Astrocyte of the spinal cord (primary cell): ENCODE measurements at places on chromosomes 3 and 15.

DNA sequence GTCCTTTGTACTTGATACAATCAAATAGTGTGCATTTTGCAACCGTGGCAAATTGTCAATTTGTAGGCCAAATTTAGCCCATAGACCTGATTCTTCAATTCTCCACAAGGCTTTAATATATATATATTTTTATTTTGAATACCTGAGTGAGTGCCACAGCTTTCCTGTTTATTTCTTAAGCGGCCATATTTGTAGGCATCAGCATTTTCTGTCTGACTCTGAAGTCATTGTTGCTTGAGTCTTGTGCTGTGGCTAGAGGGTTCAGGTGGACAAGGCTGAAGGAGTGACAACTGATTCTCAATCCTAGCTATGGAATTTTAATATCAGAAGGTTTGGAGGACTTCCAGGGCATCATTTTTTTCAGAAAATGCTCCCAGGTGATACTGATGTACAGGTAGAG, 75.6 kb upstream of the NAALADL2 start:
- no peak for DNase-seq

DNA sequence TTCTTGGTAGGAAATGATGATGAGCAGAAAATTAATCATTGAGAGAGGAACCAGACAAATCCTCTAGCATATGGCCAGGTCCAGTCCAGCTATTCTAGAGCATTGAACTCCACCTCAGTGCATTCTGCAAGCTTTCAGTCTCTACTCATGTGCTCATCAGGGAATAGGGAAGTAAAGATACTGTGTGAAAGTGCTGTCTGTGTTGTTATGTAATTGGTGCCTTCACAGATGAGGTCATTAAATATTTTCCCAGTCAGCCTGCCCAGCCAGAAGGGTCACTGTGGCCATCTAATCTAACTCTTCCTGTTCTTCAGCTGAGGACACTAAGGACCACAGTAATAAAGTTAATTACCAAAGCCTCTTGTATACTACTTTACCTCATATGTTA, 28.2 kb downstream of the C3orf62 start:
- no peak for DNase-seq

GRCh38 chr15:78811124-78811824, at the start of gene ADAMTS7:
TSS of gene ADAMTS7 (minus strand) at chr15:78811464. CDS start at chr15:78811220, 244 bp downstream.
- peak; percentile 65 for DNase-seq

- DNase-seq: no peak
Observed at GRCh38 chr3:183845608-183846288, 20.4 kb upstream of the MAP6D1 start.

GRCh38 chr3:122103821-122104514, 48.8 kb downstream of the CD86 start:
- DNase-seq: no peak

- no peak for DNase-seq
Observed at GRCh38 chr3:128473180-128473519, 6.5 kb upstream of the DNAJB8 start.

- DNase-seq: no peak
Observed at GRCh38 chr3:153639631-153640030, 477.6 kb downstream of the RAP2B start.

DNA sequence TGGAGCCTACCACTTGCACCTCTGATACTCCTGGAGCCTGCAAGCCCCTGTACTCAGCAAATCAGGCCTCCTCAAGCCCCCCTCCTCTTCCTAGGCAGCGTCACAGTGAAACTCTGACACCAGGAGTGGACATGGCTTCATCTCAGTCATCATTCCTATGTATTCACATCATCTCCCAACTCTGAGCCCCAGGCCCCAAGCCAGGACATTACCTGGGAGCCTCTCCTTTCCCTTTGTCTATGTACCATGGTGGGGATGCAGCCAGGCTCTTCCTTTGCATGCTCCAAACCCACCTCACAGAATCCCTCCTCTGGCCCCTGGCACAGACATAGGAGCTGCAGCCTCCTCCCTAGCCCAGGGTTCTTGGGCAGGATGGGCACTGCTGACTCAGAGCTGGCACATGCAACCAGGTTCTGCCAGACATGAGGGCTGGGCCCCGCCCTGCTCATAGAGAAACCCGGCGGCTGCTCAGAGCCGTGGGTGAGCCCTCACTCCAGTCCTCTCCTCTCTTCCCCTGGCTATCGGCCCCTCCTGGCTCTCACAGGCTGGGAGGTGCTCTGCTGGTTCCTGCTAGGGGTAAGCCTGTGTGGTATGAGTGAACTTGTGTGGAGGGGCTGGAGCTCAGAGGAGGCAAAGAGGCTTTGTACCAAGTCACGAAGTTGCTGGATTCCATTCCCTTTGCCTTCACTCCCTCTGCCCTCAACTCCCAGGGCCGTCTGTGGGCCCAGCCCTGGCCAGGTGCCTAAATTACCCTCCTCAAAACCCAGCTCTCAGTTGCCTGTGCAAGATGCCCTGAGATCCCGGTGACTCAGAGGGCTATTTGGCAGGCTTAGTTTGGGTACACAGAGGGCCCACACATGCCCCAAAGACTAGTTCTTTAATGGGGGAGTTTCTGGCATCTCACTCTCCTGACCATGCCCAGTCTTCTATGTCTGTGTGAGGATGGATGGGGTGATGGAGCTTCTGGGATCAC, 1.9 kb upstream of the PLCD1 start:
- DNase-seq: peak; percentile 22

DNA sequence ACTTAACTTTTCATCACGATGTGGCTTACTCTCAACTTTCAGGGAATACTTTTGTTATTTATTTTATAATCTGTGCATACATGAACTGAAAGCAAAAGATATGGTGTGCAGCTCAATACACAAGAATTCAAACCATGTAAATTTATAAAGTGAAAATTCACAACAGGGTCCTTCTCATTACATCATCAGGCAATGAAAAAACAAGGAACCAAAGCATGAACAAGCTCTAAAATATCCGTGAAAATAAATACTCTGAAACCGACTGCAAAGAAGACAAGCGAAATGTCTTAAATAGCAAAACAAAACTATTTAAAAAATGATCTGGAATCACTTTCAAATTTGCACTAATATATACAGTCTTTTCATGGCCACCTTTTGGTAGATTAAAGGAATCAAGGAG, 28.9 kb downstream of the GNB5 start:
- peak; percentile 51 for DNase-seq

- no peak for DNase-seq
Observed at GRCh38 chr15:63178034-63178433, 11.4 kb upstream of the RAB8B start.

DNA sequence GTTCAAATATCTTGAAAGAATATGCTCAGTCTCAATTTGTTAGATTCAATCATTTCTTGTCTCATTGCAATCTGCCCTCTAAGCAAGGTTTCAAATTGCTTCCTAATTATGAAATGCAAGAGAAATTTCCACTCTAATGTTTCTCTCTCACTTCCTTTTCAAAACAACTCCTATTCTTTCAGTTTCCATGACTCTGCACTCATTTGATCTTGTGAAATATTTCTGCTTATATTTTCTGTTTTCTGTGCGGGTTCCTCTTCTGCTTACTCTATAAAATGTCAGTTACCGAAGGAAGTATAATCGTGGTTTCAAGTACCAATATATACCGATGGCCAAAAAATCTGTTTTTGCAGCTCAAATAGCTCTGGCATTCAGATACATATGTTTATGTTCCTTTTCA, 521.9 kb upstream of the NAALADL2 start:
- no peak for DNase-seq

DNA sequence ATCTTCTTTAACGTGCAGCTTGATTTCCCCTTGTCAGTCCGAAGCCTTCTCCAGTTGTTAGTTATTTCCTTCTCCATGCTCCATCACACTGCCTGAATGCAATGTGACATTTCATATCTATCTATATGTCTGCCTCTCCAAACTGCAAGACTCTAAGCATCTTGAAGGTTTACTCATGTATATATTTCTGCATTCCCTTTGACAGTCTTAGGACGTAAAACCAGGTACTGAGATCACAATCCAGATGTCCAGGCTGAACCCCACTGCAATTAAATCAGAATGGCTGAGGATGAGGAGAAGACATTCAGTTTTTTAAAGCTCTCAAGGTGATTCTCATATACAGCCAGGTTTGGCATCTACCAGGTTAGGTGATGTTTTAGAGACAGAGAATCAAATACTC, 6.1 kb upstream of the SATB1 start:
- no peak for DNase-seq

GRCh38 chr3:180278583-180279188, 241.9 kb upstream of the PEX5L start:
- no peak for DNase-seq

DNA sequence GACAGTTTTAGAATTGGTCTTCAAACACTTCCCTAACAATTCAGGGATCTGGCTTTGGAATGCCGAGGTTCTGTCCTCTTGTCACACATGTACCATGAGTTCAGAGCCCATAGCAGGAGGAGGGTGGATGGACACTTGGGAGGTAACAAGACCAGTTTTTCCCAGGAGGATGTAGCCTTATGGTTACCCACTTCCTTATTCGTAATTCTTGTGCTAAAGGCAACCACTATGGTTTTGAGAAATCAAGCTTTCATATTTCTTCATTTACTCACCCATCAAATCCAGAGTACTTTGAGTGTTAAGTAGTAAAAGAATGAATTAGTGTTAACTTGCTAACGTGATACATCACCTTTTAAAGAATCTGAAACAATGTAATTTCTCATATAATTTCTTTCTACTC, 479.6 kb upstream of the ALCAM start:
- no peak for DNase-seq

- DNase-seq: no peak
Observed at GRCh38 chr3:179796421-179796820, 143.6 kb downstream of the USP13 start.

DNA sequence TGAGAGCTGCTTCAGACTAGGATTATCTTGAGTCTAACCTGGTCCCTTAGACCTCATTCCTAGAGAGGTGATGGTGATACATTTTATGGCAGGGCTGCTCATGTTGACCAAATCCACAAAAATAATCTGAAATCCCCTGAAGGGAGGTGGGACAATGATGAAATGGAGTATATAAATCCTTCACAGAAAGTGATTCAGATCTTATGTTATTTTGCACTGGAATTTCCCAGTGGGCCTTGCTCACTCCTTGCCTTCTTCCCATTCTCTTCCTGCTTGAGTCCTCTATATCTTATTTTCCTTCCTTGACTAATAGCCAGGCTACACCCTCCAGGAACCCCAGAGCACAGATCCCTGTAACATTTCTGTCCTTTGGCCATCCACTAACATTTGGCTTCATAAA, 10.4 kb upstream of the TMEM202 start:
- DNase-seq: no peak

DNA sequence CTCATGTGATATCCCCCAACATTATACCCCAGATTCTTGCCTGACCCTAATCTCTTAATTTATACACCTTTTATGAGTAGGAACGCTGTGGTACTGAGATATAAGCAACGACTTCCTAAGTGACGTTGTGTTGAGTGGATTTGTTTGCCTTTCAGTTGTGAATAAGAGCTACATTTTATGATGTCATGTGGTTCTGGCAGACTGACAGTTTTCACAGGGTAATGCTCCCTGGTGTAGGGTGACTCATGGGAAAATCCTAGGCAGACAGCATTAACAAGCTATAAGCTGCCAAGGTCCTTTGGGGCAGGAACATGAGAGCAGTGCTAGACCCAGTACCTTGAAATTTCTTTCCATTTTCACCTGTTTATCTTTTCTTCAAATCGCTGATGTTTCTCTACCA, 11.2 kb downstream of the C3orf52 start:
- DNase-seq: peak; percentile 99

DNA sequence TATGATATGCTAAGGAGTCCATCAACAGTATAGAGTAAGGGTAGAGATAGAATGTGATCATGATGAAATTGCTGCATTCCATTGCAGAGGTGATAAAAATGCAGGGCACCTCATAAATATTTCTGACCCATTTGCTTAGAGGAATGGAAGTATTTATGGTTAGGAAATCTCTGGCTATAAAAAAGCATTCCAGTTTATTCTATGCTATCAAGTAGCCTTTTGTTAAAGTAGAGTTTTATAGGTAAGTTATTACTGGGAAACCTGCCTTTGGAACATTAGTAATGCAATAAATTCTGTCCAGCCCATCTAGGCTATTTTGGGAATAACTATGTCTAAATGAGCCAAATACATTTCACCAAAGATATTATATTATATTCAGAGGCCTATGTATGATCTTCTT, 19.8 kb upstream of the STRIT1 start:
- no peak for DNase-seq

GRCh38 chr3:172246107-172246844, 202.0 kb downstream of the GHSR start:
- no peak for DNase-seq

DNA sequence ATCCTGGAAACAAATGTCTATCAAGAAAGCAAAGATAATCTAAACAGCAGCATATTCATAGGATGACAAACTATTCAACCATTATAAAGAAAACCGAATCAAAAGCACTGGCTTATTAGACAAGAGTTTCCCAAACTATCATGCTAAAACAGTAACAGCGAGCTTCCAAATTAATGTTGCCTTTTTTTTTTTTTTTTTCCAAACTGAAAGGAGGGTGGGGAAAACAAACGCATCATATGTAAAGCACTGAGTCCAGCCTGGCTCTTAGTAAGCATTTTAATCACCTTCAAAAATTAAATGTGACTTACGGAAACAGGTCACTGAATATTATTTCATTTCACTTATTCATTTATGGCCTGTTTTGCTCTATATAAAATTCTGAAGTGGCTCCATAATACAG, 2.3 kb downstream of the TJP1 start:
- no peak for DNase-seq

DNA sequence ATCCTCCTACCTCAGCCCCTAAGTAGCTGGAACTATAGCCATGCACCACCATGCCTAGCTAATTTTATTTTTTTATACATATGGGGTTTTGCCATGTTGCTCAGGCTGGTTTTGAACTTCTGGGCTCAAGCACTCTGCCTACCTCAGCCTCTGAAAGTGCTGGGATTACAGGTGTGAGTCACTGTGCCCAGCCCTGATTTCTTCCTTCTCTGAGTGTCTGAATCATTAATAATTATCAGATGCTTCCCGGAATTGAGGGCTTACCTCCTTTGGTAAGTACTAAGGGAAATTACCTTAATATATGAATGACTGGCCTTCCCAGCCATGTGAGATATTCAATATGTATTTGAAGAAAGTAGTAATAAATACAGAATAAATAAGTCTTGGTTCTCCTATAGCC, 7.2 kb downstream of the CLPX start:
- DNase-seq: no peak
